ENCODE measurements at places on chromosomes 5 and 9. TPM values are rescaled to one million over a fixed set of nuclear protein-coding genes. Genes with fewer than 3 reads are reported as not detected.

The C6 gene
- 90.3 TPM for total RNA-seq

DNA sequence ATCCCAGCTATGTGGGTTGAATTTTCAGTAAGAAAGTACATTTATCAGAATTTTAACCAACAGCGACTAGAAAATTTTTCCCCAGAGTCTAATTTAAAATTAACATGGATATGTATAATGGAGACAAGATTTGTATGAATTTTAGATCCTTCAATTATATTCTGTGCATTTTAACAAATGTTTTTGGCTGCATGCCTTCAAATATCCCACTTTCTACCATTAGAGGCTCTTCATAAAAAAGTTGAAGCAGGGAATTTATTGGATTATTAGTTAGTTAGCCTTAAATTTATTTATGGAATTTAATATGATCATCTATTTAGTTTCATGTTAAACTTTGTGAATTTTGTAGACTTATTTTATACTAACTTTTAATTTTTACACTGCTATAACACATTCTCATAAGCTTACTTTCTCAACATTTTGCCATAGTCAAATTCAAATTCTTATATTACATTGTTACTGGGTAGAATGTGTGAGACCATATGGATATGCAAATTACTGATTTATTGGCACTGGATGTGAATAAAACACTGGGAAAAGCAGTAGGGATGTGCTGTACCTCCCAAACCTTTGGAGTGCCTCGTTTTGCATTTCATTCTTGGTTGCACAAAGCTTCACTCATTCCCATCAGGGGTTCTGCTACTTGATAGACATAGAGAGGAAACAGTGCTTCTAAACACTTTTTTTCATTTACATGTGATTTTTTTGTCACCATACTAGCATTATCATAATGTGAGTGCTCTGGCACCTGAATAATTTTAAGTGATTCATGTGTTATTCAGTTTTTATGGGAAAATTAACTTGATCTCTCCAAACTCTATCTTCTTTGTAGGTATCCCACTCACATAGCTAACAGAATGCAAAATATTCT, 491.8 kb upstream of the COX7C start:
- DNase-seq: no peak

The HTR1A gene
- not detected for total RNA-seq

GRCh38 chr5:88045165-88045564, 223.5 kb downstream of the TMEM161B start:
- DNase-seq: no peak

DNA sequence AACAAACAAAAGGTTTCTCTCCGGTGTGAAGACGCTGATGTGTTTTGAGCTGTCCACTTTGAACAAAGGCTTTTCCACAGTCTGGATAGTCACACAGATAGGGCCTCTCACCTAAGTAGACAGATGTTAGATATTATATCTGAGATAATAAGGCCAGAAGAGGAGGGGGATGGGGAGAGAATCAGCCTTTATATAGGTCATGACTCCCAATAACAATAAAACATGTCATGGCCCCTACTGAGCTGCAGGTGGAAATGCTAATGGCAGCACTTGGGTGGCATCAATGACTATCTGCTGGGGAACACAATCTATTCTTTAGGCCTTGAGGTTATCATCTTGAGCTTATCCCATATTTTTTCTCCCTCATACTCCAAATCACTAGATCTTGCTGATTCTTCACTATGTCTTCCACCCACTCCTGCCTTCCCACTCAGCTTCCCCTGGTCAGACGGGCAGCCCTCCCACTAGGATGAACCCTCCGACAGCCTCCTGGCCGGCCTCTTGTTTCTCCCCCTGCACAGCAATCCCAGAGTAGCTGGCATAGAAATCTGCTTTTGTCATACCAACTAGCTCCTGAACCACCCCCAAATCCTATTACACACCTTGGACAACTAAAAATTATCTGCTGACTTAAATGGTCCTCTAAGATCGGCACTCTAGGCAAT, 11.5 kb upstream of the SLC35D2 start:
- DNase-seq: no peak

GRCh38 chr9:129146441-129146941, 31.6 kb downstream of the IER5L start:
- peak; percentile 58 for DNase-seq

DNA sequence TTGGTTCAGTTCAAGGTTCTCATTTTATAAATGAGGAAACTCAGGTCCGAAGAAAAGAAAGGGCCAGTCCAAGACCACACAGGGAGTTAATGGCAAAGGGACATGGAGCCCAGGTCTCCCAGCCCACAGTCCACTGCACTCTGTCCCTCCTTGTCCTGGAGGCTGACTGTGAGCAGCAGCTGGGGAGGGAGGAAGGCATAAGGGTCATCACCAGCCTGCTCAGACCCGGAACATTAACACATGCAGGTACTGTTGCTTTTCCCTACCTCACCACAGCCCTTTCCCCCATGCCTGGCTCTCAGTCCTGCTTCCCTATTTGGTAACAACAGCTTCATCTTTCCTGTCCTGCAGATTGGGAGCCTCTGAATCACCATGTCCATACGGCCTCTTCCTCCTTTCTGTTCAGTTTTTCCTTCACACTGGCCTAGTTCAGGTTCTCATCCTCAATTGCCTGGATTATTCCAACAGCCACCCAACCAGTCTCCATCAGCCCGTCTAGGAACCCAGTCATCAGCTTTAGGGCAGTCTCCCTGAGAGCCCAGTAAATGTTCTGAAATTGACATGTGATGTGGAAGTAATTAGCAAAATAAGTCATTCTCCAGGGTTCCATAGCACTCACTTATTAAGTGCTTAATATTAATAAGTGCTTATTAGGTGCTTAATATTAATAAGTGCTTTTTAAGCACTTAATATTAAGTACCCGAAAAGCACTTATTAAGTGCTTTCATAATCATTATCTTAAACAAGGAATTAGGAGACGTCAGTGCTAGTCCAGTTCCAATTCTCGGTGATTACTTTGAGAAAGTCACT, 4.3 kb downstream of the GPX3 start:
- no peak for DNase-seq

GRCh38 chr5:133304178-133304577, 252.4 kb downstream of the HSPA4 start:
- no peak for DNase-seq

GRCh38 chr5:665541-665955, 27.6 kb downstream of the TPPP start:
- DNase-seq: peak; percentile 17

The NINJ1 gene
- total RNA-seq: 49.2 TPM

The SMIM32 gene
- not detected for total RNA-seq

- DNase-seq: no peak
Measured at GRCh38 chr9:80794197-80794596, 895.1 kb downstream of the TLE1 start.

The LRRC19 gene
- not detected for total RNA-seq

GRCh38 chr5:35041261-35041660, 6.5 kb downstream of the AGXT2 start:
- DNase-seq: no peak

- DNase-seq: peak; percentile 44
Measured at GRCh38 chr5:1130218-1130946, 18.5 kb upstream of the SLC12A7 start.

Measured in Right ventricle myocardium superior (tissue), 1 donor.